ENCODE measurements at places on chromosomes 16 and 17.

GRCh38 chr17:48238933-48239602 lies 131.5 kb downstream of the SNX11 start:
- no peak for DNase-seq

DNA sequence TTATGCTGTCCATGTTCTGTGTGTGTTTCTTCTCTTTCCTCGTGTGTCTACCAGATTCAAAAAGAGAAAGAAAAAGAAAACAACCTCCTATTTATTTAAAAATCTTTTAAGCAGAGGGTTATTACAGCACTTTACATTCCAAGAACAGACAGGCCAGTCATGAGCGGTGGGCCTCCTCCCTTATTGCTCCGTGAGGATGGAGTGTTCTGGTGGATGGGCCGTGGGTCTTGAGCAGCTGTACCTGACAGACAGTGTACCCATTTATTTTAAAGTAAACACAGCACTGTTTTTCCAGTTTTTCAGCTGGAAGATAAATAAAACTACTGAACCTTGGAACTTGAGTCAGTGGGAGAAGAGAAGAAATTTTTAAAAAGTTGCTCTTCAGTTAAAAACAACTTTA lies 52.4 kb downstream of the WWP2 start:
- no peak for DNase-seq

- DNase-seq, result no peak
These were observed 14.1 kb downstream of the ACE start for GRCh38 chr17:63490858-63491400.

DNA sequence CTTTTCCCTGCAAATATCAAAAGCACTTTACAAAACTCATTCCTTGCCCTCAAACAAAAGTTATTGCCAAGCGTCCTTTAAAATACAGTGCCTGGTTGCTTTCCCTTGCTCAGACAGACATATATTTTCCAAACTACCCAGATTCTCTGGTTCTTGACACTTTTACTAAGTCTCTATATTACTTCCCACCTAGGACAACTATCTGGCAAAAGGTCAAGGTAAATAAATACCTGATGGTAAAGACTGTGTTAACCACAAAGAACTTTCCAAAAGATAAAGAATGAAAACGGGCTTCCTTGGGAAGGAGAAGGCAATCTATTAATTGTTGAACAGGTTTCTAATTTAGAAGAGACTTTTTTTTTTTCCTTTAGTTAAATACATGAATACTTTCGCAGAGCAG lies 1.9 kb downstream of the HS3ST3A1 start:
- DNase-seq, result no peak

DNA sequence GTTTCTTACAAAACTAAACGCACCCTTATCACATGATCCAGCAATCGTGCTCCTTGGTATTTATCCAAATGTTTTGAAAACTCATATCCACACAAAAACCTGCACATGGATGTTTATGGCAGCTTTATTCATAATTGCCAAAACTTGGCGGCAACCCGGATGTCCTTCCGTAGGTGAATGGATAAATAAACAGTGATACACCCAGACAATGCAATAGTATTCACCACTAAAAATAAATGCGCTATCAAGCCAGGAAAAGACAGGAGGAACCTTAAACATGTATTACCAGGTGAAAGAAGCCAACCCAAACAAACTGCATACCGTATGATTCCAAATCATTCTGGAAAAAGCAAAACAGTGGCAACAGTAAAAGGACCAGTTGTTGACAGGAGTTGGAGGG lies 10.0 kb downstream of the SPATA32 start:
- no peak for DNase-seq

GRCh38 chr16:4380119-4381063 lies 8.7 kb downstream of the VASN start:
- DNase-seq, result no peak

GRCh38 chr16:75323198-75323597 lies 71.8 kb upstream of the BCAR1 start:
- DNase-seq, result no peak

GRCh38 chr17:10226930-10227695 lies 28.7 kb upstream of the GAS7 start:
- DNase-seq, result no peak

- DNase-seq, result no peak
These were observed 22.9 kb downstream of the SOCS1 start for GRCh38 chr16:11232852-11233726.

GRCh38 chr17:35406568-35406967 lies 25.7 kb downstream of the SLFN12 start:
- DNase-seq, result no peak

DNA sequence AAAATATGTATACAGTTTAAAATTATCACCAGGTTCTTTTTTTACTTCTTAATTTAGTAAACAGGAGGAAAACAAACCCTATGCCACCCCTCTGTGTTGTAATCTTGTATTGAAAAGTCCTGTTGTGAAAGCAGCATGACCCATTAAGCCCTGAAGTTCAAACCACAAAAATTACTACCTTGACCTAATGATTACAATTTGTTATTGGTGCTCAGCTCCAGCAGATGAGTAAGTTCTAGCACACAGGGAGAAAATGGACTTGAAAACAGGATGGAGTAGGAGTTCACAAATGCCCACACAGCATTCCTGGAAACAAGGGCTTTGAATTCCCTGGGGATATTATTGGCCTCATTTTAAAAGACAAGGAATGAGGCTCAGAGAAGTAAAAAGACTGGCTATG lies 505.8 kb upstream of the ERCC4 start:
- no peak for DNase-seq

DNA sequence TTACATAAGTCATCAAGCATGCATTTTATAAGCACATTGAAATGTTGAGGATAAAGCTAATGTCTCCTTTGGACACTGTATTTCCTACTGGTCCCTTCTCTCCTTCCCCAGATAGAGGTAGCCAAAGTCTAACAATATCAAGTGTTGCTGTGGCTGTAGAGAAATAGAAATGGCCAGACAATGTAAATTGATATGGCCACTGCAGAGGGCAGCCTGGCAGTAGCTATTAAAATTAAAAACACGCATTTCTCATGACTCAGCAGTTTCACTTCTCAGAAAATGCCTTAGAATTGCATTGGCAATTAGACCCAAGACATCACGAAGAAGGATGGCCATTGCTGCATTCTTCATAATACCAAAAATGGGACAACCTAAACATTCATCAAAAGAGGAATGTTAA lies 46.8 kb upstream of the MRTFB start:
- DNase-seq, result no peak

DNA sequence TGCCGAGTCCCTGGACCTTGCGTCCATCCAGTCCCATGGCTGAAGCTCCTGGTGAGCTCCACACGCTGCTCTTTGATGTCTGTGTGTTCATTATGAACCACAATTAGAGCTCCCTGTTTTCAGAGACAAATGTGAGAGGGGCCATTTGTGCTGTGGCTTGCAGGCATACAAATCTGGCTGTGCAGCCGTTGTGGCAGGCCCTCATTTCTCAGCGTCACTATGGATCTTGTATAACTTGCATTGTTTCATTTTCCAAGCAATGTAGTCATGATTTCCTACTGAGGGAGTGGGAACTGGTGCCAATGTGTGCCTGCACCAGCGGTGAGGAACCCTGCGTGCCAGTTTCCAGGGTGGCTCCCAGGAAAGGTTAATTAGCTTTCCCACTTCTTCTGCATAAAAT lies 542.6 kb downstream of the TMEM114 start:
- peak; percentile 6 for DNase-seq

- DNase-seq, result no peak
These were observed 26.8 kb upstream of the GOSR1 start for GRCh38 chr17:30450125-30451027.

- DNase-seq, result no peak
These were observed 12.4 kb downstream of the NUP93 start for GRCh38 chr16:56742030-56742984.

GRCh38 chr16:56793492-56793891 lies 63.6 kb downstream of the NUP93 start:
- DNase-seq, result no peak

- DNase-seq, result no peak
These were observed 104.7 kb upstream of the CHMP6 start for GRCh38 chr17:80886641-80887573.

GRCh38 chr16:70800311-70800710 lies 647 bp downstream of the VAC14 start:
- DNase-seq, result no peak

DNA sequence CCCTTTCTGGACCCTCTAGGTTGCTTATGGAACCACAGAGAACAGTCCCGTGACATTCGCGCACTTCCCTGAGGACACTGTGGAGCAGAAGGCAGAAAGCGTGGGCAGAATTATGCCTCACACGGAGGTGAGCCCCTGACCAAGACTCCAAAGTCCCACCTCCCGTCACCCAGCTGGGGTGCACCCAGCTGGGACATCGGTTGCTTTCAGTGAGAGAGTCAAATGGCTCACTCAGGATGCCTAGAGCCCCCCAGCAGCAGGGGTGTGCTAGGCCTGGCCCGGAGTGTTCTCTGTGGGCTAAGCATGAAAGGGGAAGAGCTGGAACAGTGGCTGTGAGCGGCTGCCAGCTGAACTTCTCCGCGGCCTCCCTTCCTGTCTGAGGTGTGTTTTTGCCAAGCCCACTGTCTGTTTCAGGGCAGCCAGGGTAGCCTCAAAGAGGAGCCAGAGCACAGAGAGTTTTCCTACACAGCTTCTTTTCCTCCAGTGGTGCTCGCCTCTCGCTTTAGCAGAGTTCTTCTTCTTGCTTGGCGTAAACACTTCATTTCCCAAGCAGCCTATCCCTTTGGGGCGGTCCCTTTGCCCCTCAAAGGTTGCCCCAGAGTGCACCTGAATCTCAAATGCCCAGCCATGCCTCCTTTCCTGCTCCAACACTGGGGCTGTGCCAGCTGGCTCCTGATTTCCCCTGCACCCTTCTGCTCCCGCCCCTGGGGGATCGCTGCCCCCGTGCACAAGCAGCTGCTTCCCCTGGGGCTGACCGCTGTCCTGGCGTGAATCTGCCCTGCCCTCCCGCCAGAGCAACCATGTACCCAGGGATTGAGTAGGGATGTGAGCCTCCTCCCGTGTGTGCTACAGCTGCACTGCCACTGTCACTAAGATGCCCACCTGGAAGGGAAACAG lies 2.6 kb upstream of the CHAD start:
- no peak for DNase-seq

DNA sequence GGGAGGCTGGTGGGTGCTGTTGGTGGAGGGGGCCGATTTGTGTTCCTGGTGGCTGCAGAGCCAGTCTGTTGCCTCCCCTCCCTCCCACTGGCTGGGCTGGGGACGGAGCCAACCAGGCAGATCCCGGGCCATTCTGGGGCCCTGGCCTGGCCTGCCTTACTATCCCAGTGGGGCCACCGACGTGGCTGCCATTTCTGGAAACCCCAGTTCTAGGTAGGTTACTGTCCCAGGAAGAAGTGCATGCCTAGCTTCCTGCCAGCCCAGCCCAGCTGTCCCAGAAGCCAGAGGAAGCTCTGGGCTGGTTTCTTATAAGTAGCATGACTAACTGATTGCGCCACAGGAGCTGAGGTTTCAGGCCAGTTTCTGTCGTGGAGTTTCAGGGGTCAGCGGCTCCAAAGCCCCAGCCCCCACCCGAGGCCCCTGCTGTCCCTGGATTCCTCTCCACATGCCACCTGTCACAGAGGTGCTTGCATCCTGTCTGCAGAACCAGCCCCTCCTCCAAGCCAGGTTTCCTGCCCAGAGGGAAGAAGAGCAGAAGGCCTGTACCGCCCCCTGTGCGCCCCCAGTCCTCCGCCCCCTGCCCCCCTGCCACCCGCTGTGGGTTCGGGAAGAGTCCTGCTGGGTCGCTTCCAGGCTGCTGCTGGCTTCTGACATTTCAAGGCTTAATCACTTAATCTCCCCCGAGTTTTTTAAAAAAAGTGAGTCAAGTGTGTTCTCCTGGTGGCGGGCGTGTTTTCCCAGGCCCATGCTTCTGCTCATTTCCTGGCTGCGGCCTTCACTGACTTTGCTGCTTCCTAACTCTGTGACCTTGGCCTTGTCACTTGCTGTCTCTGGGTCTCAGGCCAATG lies 13.2 kb downstream of the IL4R start:
- no peak for DNase-seq
